ENCODE measurements at places on chromosomes 7 and 10.

DNA sequence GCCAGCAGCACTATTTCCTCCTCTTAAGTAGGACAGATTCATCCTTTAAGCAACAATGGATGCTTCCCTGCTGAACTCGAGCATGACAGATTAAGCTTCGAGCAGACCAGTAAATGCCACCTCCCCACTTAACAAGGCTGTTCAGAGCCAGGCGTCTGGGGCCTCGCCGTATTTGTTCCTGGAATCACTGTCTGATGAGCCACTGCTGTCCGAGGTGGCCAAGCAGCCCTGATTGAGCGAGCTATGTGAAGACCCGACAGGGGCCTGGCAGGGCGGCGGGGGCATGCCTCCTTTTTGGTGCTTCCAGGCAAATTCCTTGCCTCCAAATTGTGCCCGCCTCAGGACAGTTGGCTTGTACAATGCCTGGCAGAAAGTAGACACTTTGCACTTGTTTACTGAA lies 862.6 kb downstream of the NRG3 start:
- H3K4me3 ChIP-seq, result no peak overlapping the region
- H3K36me3 ChIP-seq, result no peaks in the 10 kb centered on the region
- no peaks in the 10 kb centered on the region for H3K4me1 ChIP-seq
- H3K27me3 ChIP-seq, result no peaks in the 10 kb centered on the region
- H3K27ac ChIP-seq, result no peak overlapping the region

GRCh38 chr10:7409732-7410168 lies 1.1 kb downstream of the SFMBT2 start:
- H3K4me1 ChIP-seq, result peaks cover 38% of the 10 kb centered on the region
- peak overlapping the region; percentile 86 for H3K27ac ChIP-seq
- H3K27me3 ChIP-seq, result peaks cover 22% of the 10 kb centered on the region
- no peak for DNase-seq
- H3K4me3 ChIP-seq, result peak overlapping the region; percentile 93

- no peak overlapping the region for H3K27ac ChIP-seq
- H3K27me3 ChIP-seq, result peaks cover 27% of the 10 kb centered on the region
- no peaks in the 10 kb centered on the region for H3K4me1 ChIP-seq
- DNase-seq, result no peak
Measured at GRCh38 chr10:78849115-78849514, 219.7 kb upstream of the ZMIZ1 start.

DNA sequence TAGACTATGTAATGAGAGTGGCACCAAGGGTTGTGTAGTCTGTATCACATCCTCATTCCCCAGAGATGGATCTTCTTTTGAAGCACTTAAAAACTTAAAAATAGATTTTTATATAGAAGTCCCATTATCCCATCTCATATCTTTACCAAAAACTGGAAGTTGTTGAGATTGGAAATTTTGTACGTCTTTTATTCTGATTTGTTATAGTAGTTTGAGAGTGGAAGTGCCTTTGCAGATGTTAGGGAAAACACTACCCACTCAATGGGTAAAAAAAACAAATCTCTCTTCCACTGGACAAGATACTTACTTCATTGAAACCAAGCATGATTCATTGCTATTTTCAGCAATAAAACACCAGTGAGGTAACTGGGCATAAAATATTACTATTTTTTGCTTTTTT lies 184.4 kb downstream of the MACC1 start:
- no peak for DNase-seq
- no peak overlapping the region for H3K27ac ChIP-seq
- H3K4me1 ChIP-seq, result peaks cover 17% of the 10 kb centered on the region

- peaks cover 32% of the 10 kb centered on the region for H3K27me3 ChIP-seq
- DNase-seq, result no peak
- no peaks in the 10 kb centered on the region for H3K4me1 ChIP-seq
- no peak overlapping the region for H3K27ac ChIP-seq
- H3K4me3 ChIP-seq, result no peak overlapping the region
Measured at GRCh38 chr7:94301024-94301586, 93.6 kb upstream of the COL1A2 start.

Data from naive B cell (primary cell).